ENCODE measurements at places on chromosomes 12 and 14.
A peak's percentile ranks its signal among the peaks of the same experiment; 100 is the strongest.

DNA sequence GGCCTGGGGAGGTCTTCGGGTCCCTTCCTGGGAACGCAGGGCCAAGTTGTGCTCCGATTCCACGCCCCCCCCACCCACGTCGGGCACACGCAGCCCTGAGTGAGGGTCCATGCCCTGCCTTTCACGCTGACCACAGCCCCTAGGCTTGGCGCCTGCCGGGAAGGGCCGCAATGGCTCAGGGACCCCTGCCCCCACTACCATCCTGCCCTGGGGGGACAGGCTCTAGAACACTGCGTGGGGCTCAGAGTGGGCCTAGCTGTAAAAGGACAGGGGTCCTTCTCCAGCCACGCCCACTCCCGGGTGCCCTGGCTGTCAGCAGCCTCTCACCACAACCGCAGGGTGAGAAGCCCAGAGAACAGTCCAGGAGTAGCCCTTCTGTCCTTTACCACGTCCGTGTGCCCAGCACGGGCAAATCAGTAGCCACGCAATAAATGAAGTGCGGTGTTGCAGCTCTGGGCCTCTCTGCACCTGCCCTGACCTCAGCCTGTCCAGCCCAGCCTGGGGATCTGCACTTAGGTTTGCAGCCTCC is 9.4 kb upstream of the GPR68 start:
- DNase-seq = no peak

DNA sequence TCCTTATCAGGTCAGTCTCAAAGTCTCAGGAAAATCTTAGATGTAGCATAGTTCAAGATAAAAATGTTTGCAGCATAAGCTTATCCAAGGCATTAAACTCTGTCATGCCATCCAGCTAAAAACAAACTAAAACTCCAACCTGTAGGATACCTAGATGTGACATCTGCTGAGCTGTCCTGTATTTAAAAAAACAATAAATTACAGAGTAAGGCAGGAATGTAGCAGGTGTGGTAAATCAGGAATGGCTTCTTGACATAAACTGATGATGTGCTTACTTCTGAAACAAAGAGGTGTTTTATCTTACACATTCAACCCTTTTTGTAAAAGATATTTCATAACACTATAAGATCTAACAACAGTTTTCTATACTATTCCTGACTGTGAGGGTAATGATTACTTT is 30.6 kb upstream of the DLGAP5 start:
- DNase-seq = no peak

- DNase-seq = no peak
Measured at GRCh38 chr12:131826097-131826928, 1.9 kb upstream of the MMP17 start.

- no peak for DNase-seq
Measured at GRCh38 chr14:59503256-59503655, 18.9 kb downstream of the JKAMP start.

DNA sequence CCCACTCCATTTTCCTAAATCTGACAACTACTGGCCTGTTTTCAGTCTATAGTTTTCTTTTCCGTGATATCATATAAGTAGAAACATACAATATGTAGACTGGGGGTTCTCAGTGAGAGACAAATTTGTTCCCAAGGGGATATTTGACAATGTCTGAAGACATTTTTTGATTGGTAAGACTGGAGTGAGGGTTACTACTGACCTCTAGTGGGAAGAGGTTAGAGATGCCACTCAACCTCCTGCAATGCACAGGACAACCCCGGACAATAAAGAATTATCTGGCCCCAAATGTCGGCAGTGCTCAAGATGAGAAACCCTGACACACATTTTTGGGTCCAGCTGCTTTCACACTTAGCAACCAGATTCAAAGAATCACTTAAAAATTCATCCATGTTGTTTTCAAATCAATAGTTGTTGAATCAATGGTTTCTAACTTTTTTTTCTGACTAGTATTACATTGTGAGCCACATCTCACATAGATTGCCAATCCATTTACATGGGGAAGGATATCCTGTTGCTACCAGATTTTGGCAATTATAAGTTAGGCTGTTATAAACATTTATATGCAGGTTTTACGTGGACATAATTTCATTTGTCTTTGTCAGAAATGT is 307.1 kb downstream of the RPL10L start:
- DNase-seq = no peak

DNA sequence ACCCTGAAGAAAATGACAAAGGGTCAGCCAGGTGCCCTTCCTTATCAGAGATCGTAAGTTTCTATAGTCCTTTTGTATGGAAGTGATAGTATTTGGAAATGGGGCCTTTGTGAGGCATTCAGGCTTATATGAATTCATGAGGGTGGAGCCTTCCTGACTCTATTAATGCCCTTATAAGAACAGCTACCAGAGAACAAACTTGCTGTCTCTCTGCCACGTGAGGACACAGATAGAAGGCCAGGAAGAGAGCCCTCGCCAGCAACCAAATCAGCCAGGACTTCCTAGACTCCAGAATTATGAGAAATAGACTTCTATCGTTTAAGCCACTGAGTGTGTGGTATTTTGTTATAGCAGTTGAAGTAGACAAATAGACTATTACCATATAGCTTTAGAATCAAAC is 36.7 kb downstream of the TRMT5 start:
- DNase-seq = no peak

- no peak for DNase-seq
Measured at GRCh38 chr14:37600880-37601741, 5.7 kb downstream of the TTC6 start.

DNA sequence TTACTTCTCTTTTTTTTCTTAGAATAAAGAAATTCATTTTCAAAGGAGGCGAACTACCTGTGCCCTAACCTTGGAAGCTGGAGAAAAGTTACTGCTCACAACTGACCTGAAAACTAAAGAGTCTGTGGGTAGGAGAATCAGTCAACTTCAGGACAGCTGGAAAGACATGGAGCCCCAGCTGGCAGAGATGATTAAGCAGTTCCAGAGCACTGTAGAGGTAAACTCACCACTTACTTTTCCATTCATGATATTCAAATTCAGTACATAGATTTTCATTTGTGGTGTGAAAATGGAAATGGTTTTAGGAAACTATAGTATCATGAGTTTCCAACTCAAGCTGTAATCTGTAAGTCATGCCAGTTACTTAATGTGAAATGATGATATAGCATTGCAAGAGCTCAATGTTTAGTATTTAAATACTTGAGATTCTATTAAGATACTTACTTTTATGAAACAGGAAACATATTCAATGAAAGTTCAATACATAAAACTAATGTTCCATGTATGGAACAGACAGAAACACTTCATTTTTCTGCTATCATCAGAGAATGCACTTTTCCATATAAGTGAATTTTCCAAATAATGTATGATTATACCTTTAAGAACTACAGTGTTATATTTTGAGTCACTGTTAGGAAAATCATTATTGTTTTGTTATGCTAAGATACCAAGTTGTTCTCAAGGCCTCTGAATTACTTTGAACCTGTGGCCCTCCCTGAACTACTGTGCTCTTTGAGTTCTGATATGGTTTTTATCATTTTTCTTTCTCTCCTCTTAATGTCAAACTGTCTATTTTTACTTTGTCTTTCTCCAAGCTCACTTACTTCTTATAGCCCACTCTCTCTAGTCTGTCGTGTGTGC is 119.0 kb downstream of the ESR2 start:
- DNase-seq = peak; percentile 41

DNA sequence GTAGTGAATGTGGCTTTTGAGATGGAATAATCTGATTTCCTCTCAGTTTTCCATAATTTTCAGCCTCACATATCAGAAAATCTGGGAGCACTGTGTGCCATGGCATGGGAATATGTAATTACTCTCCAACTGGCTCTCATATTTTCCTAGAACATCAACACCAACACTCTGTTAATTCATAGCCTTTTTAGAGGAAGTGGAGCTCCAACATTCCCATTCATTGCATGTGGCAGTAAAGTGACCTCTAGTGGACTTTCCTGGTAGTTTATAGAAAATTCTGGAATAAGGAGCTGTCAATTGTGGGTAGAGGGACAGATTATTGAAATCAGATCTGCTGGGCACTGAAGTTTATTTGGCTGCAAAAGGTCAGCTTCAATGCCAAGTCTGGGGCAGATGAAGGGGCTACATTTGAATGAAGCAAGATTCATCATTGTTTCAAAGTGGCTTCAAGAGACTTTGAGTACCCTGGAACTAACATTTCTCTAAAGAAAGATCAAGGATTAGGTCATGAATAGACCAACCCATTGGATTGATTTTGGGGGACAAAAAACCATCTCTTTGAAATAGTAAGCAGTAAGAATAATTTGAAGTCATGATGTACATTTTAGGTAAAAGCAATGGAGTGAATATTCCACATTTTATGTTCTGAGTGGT is 23.6 kb upstream of the USP44 start:
- DNase-seq = no peak

GRCh38 chr14:87676814-87677437 is 316.1 kb downstream of the GALC start:
- no peak for DNase-seq

DNA sequence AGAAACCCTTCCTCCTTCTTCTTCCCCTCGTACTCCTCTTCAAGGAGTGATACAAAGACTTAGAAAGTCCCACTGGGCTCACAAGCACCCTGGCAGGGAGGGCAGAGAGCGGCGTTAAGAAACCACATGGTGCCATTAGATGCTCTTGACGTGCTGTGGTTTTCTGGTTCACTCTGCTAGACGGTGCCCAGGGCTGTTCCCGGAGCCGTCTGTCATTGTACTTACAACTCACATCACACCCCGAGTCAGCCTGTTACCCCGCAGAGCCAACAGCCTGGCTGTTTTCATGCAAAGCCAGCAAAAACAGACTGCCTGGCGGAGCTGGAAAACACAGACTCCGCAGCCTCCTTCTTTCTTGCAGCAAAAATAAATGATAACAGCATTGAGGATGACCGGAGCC is 232.6 kb upstream of the TBX3 start:
- no peak for DNase-seq

DNA sequence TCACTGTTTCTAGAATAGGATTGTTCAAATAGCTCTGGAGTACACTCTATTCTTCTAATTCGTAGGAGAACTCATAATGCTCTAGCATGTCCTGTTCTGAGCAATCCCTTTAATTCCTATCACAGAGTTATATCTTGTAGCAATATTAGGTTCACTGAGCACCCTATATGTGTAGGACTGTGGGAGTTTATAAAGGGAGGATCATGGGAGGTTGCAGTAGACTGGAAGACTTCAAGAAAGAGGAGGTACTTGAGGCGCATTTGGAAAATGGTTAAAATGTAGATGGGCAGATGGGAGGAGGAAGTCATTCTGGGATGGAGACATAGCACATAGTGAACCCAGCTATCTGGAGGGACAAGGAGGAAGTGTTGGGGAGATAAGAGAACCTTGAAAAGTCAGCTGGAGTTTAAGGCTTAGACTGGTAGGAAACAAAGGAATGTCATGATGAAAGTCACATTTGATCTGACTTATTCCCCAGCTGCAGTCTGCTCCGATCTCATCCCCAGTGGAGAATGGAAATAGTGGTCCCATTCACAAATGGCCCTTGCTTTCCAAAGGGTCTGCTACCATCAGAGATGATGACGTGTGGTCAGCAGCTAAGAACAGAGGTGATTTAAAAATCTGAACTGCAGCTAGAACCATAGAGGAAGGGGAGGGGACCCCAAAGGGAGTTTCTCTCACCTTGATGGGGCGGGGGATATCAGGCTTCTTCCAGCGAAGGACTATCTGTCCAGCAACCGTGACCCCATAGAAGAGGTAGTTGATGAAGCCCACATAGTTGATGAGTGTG is 10.1 kb upstream of the CEBPE start:
- DNase-seq = no peak

DNA sequence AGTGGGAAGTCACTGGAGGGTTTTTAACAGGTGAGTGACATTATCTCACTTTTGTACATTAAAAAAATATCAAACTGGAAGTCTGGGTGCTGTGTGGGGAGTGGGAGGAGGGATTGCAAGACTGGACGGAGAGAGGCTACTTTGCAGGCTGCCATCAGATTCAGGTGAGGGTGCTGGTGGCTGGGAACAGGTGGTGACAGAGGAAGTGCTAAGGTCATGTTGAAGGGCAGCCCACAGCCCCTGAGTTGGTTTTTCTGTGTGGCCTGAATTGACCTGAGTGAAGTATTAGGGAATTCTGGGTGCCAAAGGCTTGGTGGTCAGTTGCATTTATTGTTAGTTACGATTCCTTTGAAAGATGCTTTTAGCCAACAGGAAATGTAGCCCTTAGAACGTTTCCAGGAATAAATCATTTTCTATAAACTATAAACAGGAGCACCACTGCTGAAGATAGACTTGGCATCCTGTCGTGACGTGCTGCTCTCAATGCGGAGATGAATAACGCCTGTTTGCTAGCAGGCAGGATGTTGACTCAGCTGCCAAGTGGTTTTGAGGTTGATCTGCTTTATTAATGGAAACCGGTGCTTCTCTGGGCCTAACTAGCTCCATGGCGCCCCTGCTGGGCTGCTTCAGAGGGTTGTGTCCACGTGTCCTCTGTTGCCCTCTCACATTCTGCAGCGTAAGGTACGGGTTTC is 707.5 kb upstream of the TMEM132C start:
- peak; percentile 64 for DNase-seq

GRCh38 chr14:93322929-93323599 is 9.8 kb downstream of the BTBD7 start:
- no peak for DNase-seq

GRCh38 chr14:60133487-60133886 is 31.7 kb downstream of the DHRS7 start:
- no peak for DNase-seq

DNA sequence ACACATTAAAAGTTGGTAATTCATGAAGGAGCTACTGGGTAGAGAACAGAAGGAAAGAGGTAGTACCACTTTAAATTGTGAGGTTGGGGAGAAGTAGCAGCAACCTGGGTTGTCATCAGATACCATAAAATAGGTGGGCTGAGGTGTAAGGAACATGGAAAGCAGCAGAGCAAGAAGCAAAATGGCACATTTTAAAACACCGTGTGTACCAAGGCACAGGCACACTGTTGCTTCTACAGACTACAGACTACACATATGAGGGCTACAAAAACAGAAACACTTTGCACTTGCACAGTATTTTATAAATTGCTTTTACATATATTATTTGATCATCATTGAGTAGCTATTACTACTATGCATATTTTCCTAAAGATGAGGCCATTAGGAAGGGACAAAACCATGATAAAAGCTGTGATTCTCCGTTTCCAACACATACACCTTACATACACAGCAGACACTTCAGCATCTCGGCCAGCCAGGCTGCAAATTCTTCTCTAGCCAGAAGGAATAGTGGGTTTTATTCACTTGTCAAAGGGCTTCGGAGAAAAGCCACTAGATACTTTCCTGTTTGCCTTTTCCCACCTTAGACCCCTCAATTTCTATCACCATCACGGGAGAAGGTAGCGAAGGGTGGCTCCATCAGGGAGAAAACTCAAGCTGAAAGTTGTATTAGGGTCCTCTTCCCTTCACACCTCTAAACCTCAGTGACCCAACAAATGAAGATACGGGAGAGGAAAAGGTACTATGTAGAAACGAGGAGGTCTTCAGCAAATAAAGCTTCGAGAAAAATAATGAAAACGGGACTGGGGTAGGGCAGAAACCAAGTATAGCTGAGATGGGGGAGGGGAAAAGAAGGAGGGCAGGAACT is 1.6 kb downstream of the PYM1 start:
- DNase-seq = no peak

GRCh38 chr14:22432348-22432976 is 156.6 kb downstream of the DAD1 start:
- DNase-seq = no peak

- no peak for DNase-seq
Measured at GRCh38 chr12:41325336-41325735, 137.2 kb downstream of the PDZRN4 start.

Data from stimulated activated CD4-positive, alpha-beta T cell treated with anti-CD3 and anti-CD28 coated beads, Interleukin-4, amount 100 ng/mL, for 24 hours (primary cell).